ENCODE measurements at places on chromosomes 6 and 20.
A peak's percentile ranks its signal among the peaks of the same experiment; 100 is the strongest.

- no peak for DNase-seq
These were observed 117.2 kb upstream of the THBS2 start for GRCh38 chr6:169370666-169371343.

GRCh38 chr6:37705239-37706051 is 7.8 kb upstream of the MDGA1 start:
- DNase-seq: peak; percentile 40

- DNase-seq: no peak
These were observed 826.0 kb upstream of the EPHA7 start for GRCh38 chr6:94245395-94245794.

DNA sequence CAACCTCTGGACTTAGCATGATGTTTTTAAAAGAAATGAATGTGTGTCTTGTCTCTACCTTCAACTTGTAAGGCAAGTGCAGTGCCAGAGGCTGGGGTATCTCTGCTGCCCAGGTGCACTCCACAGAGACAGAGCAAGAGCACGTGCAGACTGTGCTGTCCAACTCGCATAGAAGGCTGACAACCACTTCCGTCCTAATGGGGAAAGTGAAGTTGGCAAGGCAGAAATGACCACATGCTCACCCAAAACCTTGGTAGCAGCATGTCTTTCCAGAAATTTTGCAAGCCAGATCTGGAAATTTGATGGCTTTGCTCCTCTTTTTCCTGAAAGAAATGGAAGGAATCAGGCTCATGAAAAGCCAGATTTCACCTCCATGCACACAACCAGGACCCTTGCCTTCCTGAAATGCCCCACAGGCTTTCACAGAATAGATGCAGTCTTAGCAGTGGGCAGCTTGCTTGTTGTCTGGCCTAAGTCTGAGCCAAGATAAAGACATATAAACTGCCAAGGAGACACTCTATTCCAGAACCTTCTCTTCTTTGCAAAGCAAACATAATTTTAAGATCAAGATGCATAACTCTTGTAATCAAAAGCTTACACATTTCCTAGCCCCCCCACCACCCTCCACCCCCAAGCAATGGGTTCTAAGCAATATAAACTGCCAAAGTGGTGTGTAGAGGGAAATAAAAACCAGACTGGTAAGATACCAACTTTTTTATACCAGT is 26.8 kb downstream of the SLC22A3 start:
- DNase-seq: no peak

DNA sequence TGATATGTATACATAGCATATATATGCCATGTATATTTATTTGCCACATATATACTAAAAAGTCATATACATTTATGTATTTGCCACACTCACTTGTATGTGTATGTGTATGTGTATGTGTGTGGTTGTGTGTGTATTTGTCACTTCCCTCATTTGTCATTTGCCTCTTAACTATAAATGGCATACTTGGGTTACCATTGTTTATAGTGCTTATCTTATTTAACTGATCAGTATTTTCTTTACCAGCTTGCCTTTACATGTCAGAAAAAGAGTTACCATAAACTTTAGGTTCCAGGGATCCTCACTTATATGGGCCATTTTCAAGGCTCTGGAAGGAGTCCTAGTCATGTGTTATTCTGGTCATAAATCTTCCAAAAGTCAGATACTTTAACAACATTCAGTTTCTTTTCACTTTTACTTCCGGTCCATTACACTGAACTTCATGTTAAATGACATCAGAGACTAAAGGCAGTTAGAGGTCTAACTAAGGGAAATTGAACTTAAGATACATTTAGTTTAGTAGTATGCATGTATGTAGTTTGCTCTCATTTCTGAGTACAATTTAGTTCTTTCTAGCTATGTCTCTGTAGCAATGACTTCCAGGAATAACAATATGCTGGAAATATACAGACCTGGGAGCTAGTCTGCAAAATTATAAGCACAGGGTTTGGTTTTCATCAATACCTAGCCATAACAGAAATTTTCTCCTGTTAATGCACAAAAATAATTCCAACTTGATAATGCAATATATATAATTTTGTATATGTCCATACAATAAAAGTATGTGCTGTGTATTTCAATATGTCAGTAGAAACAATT is 33.7 kb upstream of the HIVEP1 start:
- DNase-seq: no peak

All from activated gamma-delta T cell (primary cell).